ENCODE measurements at places on chromosomes 11 and 22.
A peak's percentile ranks its signal among the peaks of the same experiment; 100 is the strongest.

GRCh38 chr11:18001191-18001590 lies 11.7 kb downstream of the SERGEF start:
- H3K36me3 ChIP-seq, result peaks cover 62% of the 10 kb centered on the region
- peaks cover 59% of the 10 kb centered on the region for H3K4me1 ChIP-seq
- H3K4me3 ChIP-seq, result no peak overlapping the region
- H3K27me3 ChIP-seq, result no peaks in the 10 kb centered on the region
- DNase-seq, result no peak

DNA sequence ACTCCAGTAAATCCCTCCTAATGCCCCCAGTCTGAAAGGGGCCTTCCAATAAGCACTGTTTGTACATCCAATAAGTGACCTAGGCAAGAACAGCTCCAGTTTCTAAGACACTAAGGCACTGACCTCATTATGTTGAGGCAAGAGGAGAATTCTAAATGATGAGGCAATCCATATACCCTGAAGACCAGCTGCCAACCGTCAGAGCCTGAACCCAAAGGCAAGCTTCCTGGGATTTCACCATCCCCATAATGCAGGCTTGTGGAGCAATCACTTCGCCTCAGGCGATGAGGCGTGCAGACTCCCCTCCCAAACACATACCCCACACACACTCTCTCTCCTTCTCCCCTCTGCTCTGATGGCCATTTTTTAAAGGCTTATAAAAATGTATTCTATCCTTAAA lies 49.5 kb downstream of the LGR4 start:
- no peaks in the 10 kb centered on the region for H3K36me3 ChIP-seq
- H3K27ac ChIP-seq, result no peak overlapping the region
- no peaks in the 10 kb centered on the region for H3K27me3 ChIP-seq
- H3K4me3 ChIP-seq, result no peak overlapping the region
- H3K4me1 ChIP-seq, result peaks cover 44% of the 10 kb centered on the region

DNA sequence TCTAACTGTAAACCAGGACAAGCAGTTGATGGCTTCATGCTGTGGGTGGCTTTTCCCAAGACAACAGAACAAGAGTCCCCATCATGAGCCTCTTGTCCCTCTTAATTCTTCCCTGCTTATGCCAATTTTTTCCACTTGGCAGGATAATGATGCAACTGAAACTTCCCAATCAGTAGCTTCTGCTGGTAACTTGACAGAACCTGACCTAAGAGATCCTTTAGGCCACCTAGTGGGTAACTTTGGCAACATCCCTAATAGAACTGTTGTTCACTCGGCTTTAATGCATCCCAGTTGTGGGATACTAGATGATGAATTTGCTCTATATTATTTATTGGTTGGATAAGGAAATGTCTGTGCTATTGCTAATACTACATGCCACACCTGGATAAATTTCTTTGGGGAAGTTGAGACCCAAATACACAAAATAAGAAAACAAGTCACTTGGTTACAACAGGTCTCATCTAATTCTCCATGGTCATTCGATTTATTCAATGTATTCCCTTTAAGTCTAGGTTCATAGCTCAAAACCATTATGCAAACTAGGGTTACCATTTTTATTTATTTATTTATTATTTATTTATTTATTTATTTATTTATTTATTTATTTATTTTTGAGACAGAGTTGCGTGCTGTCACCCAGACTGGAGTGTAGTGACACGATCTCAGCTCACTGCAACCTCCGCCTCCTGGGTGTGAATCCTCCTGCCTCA lies 41.4 kb upstream of the NFAM1 start:
- H3K27ac ChIP-seq, result no peak overlapping the region
- no peak overlapping the region for H3K4me3 ChIP-seq
- no peaks in the 10 kb centered on the region for H3K4me1 ChIP-seq
- H3K36me3 ChIP-seq, result no peaks in the 10 kb centered on the region
- DNase-seq, result peak; percentile 53

- no peaks in the 10 kb centered on the region for H3K27me3 ChIP-seq
- H3K4me3 ChIP-seq, result no peak overlapping the region
- no peaks in the 10 kb centered on the region for H3K36me3 ChIP-seq
- H3K4me1 ChIP-seq, result peaks cover 8% of the 10 kb centered on the region
- no peak overlapping the region for H3K27ac ChIP-seq
Observed at GRCh38 chr11:63557570-63557969, 5.6 kb downstream of the PLAAT2 start.

DNA sequence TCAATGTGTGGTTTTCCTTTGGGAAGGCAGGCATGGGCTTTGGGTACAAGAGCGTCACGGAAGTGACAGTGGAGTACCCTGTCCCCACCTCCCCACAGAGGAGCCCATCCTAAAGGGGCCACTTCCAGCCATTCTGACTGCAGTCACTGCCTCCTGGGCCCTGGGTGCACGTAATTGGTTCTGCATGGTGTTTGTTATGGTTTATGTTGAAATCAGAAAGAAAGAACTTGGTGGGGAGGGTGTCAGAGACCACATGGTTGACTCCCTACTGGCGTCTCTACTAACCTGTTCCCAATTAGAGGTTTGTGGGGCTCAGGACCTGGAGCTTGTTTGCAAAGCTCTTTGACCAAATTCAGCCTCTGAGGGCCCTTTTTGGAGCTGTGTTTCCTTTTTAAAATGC lies 40.8 kb downstream of the RIBC2 start:
- no peak overlapping the region for H3K4me3 ChIP-seq
- no peaks in the 10 kb centered on the region for H3K4me1 ChIP-seq
- DNase-seq, result no peak
- peaks cover 3% of the 10 kb centered on the region for H3K27me3 ChIP-seq
- H3K27ac ChIP-seq, result no peak overlapping the region
- H3K36me3 ChIP-seq, result no peaks in the 10 kb centered on the region

- H3K36me3 ChIP-seq, result no peaks in the 10 kb centered on the region
- H3K4me1 ChIP-seq, result no peaks in the 10 kb centered on the region
- peaks cover 7% of the 10 kb centered on the region for H3K27me3 ChIP-seq
- no peak overlapping the region for H3K27ac ChIP-seq
- DNase-seq, result no peak
- H3K4me3 ChIP-seq, result no peak overlapping the region
Observed at GRCh38 chr22:27175021-27175838, 517.8 kb downstream of the MIAT start.

- no peak overlapping the region for H3K27ac ChIP-seq
- no peaks in the 10 kb centered on the region for H3K4me1 ChIP-seq
- no peak for DNase-seq
- no peak overlapping the region for H3K4me3 ChIP-seq
Observed at GRCh38 chr11:71095294-71095850, 157.0 kb downstream of the SHANK2 start.

- peaks cover 56% of the 10 kb centered on the region for H3K4me1 ChIP-seq
- H3K4me3 ChIP-seq, result no peak overlapping the region
- no peaks in the 10 kb centered on the region for H3K36me3 ChIP-seq
- peak; percentile 86 for DNase-seq
Observed at GRCh38 chr11:102495161-102496042, 35.1 kb downstream of the MMP7 start.

- H3K4me1 ChIP-seq, result no peaks in the 10 kb centered on the region
- H3K27me3 ChIP-seq, result no peaks in the 10 kb centered on the region
- H3K27ac ChIP-seq, result no peak overlapping the region
- DNase-seq, result no peak
Observed at GRCh38 chr22:49380828-49381114, 446.9 kb downstream of the BRD1 start.

DNA sequence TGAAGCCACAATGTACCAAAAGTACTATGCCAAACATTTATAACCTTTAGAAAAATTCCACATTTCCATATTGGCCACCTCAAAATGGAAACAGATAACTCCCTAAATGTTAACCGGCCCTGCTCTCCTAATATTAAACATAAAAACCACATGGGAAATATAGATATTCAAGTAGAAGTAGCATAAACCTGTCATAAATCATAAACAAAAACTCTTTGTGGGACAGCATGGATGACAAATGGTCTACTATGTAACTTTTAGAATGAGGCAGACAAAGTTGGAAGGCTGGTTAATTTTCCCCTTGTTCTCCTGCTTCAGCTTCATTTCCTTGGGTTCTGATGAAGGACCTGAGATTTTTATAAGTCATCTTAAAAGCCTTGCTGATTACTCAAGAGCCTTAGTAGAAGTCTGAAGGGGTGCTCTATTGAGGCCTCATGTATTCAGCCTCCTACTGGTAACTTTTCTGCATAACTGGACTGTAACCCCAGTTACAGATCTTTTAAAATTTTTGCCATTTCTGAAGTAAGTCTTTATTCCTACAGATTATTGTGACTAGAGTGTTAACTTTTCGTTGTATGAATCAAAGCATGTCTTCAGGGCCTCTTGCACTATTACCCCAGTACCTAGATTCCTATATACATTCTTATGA lies 116.4 kb downstream of the STIM1 start:
- no peaks in the 10 kb centered on the region for H3K27me3 ChIP-seq
- H3K36me3 ChIP-seq, result peaks cover 5% of the 10 kb centered on the region
- no peak overlapping the region for H3K27ac ChIP-seq
- no peak for DNase-seq

DNA sequence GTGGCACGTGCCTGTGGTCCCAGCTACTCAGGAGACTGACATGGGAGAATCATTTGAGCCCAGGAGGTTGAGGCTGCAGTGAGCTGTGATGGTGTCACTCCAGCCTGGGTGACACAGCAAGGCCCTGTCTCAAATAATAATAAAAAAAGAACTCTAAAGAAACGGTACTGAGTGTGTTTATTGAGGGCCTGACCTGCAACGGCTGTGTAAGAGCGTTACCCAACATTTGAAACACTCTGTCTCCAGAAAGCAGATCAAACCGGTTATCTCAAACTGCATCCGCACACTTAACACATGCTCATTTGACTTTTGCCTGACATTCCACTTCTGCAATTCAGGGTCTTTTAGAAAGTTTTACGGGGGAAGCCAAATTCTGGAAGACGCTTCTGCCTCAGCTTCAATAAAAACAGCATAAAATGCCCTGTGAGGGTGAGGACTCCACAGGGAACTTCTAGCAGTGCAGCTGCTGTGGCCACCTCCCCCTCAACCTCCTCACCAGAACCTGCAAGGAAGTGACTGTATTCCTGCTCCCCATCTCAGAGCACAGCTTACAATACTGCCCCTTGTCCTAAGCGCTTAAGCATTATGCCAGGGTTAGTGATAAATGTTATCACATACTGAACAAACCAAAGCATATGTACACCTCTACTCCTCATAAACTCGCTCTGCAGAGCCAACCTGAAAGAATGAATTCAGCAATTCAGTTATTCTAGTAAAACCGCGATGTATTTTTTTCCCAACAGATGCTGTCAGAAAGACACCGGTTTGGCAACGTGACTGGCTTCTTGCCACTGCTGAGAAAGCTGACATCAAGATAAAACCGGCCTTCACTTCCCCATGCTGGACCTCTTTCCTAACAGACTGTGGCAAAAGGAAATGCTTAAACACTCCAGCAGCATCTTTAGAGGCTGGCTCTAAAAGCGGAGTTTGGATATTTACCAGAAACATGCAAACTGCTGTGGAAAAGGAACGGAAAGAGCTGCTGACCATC lies 52.2 kb downstream of the PRDM10 start:
- H3K27me3 ChIP-seq, result no peaks in the 10 kb centered on the region
- H3K36me3 ChIP-seq, result peaks cover 9% of the 10 kb centered on the region
- H3K27ac ChIP-seq, result no peak overlapping the region

DNA sequence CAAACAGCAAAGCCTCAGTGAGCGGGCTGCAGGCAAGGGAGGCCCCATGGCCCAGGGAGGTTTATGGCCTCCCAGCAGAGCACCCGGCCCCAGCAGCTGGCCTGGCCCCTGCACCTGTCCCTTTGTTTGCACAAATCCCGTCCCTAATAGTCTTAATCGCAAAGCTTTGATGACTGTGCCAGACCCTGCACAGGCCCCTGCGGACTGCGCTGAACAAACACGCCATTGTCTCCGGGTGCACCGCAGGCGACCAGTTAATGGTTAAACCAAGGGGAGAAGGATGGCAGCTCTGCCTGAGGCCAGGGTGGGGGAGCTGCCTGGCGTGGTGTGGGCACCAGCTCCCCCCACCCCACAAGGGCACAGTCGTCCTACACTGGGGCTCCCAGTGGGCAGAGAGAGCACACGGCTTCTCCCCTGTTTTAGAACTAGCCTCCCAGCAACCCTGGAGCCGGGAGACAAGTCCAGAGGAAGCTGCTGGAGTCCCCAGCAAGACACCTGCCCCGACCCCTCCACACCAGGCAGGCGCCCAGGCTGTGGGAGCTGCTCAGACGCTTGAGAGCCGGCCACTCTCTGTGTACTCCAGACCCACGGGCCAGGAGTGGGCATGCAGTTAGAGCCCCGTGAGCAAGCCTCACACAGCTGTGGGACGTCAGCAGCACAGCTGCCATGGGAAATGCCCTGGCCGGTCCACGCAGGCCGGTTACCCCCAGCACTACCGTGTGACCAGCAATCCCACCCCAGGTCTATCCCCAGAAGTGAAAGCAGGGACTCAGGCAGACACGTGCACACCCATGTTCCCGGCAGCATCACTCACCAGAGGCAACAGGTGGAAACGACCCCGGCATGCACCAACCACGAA lies 39.7 kb upstream of the TH start:
- no peaks in the 10 kb centered on the region for H3K27me3 ChIP-seq
- H3K36me3 ChIP-seq, result no peaks in the 10 kb centered on the region
- H3K4me3 ChIP-seq, result peak overlapping the region; percentile 38
- peak overlapping the region; percentile 99 for H3K27ac ChIP-seq
- H3K4me1 ChIP-seq, result peaks cover 96% of the 10 kb centered on the region
- DNase-seq, result peak; percentile 99

DNA sequence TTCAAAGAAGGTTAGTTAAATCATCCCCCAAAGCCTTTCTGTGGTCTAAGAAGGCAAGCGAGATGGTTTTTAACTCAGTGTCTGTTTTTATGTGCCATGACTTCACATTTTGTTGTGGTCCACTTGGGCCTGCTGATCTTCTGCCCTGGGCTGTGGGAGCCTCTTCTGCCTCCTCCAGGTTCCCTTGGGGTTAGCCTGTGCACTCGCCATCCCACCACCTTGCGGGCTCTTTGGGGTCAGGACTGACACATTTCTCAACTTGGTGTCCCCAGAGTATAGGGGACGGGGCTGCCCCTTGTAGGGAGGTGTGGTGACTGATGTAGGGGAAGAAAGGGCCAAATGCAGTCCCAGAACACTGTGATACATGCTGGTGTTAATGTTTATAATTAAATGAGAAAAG lies 207.0 kb downstream of the TBC1D22A start:
- no peak for DNase-seq
- no peaks in the 10 kb centered on the region for H3K27me3 ChIP-seq
- H3K4me3 ChIP-seq, result no peak overlapping the region
- H3K36me3 ChIP-seq, result peaks cover 7% of the 10 kb centered on the region
- no peak overlapping the region for H3K27ac ChIP-seq

GRCh38 chr11:30454111-30454510 lies 131.2 kb downstream of the ARL14EP start:
- no peak for DNase-seq
- H3K36me3 ChIP-seq, result no peaks in the 10 kb centered on the region
- no peak overlapping the region for H3K27ac ChIP-seq
- H3K4me3 ChIP-seq, result no peak overlapping the region

GRCh38 chr11:16809886-16810668 lies 71.6 kb downstream of the C11orf58 start:
- H3K27ac ChIP-seq, result no peak overlapping the region
- no peak overlapping the region for H3K4me3 ChIP-seq
- peaks cover 45% of the 10 kb centered on the region for H3K4me1 ChIP-seq
- H3K36me3 ChIP-seq, result peaks cover 41% of the 10 kb centered on the region
- H3K27me3 ChIP-seq, result no peaks in the 10 kb centered on the region
- DNase-seq, result no peak

All from HepG2 (cell line).